ENCODE measurements at places on chromosomes 4 and X.

DNA sequence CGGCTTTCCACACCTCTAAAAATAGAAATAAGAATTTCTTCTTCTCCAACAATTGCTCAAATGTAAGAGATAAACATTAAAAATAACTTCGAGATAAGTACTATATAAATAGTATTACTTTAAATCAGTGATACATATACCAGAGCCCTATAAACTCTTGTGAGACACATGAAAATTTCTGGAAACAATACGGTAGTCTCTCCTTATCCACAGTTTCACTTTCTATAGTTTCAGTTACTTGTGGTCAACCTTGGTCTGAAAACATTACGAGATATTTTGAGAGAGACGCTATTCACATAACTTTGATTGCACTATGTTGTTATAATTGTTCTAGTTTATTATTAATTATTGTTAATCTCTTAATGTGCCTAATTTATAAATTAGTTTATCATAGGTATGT, 101.5 kb upstream of the CXXC4 start:
- no peak for DNase-seq

GRCh38 chr4:159400558-159401225, 297.8 kb downstream of the RAPGEF2 start:
- DNase-seq, result no peak

- no peak for DNase-seq
These were observed 18.0 kb upstream of the GBA3 start for GRCh38 chr4:22674700-22675099.

DNA sequence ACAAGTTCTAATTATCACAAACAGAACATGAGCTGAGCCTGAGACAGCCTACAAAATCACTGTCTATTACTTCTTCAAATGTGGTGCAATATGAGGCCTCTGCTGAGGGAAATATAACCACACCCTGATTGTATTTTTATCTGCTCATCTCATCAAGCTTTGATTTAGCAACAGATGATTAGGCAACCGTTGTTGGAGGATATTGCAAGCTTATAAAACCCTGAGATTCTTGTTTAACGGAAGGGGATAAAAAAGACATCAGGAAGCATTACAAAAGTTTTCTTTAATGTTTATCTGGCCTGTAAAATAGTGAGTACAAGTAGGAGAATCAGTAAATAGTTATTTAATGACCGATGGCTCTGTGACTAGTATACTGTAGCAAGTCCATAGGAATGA, 108.5 kb downstream of the ZNF330 start:
- DNase-seq, result no peak

DNA sequence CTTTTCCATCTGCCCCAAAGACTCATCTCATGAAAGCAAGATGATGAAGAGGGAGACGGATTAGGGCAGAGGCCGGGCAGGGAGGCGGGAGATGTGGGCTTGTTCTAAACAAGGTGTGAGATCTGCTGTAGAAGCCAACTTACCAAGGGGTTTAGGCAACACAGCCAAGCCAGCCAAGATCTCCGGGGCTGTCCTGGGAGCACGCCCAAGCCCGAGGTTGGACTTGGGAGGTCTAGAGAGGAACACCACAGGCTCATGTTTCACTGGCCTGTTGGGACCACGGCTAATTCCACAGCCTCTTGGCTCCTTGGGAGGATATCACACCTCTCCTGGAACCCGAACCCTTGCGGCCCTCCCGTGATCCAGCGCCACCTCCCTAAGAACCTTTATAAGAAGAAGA, 171.4 kb downstream of the CRLF2 start:
- no peak for DNase-seq

- DNase-seq, result no peak
These were observed 30.9 kb upstream of the TENM3 start for GRCh38 chr4:182212211-182212761.

- DNase-seq, result no peak
These were observed at the start of gene UGT2B17 for GRCh38 chr4:68576272-68577125. TSS of gene UGT2B17 (minus strand) at chr4:68576322. CDS start at chr4:68568484, 7,838 bp downstream.

DNA sequence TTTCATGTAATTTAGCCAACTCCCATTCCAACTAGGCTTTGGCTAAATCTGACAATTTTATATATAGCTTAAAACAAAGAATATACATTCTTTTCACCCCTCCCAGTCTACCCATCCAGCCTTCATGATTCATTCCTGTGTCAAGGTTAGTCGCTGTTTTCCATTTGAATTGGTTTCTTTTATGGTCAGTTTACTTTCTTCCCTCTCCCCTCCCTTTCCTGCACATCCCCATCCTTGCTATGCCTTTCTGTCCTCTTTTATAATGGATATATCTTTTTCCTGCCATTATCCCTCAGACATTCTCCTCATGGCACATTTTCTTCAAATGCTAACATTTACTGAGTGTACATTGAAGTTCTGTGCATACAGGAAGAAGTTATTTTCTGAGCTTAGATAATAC, 4.7 kb downstream of the ZXDB start:
- no peak for DNase-seq
